ENCODE measurements at places on chromosomes 12 and 14. TPM values are rescaled to one million over a fixed set of nuclear protein-coding genes. Genes with fewer than 3 reads are reported as not detected.

- no peak overlapping the region for H3K27ac ChIP-seq
- H3K4me1 ChIP-seq = no peaks in the 10 kb centered on the region
Observed at GRCh38 chr14:22748631-22749068, 17.8 kb upstream of the OXA1L start.

DNA sequence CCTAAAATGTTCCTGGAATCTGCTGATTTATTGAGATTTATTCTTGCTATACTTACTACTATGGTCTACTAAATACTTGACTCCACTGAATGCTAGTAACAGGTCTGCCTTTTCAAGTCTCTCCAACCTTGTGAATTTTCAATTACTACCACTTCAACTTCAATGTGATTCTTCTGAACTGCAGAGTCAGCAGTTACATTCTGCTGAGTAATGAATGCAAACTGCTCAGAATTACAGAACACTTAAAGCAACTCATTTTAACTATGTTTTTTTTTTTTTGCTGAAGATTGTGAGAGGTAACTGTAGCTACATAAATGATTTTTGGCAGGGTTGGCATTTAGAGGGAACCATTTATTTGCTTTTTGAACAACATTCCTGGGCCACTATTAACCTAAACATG lies 41.8 kb downstream of the ARF6 start:
- H3K36me3 ChIP-seq = no peaks in the 10 kb centered on the region
- H3K4me1 ChIP-seq = no peaks in the 10 kb centered on the region
- DNase-seq = no peak
- no peaks in the 10 kb centered on the region for H3K27me3 ChIP-seq

Gene CD163L1
- total RNA-seq = 0.37 TPM

Gene FIGNL2
- 0.19 TPM for total RNA-seq

DNA sequence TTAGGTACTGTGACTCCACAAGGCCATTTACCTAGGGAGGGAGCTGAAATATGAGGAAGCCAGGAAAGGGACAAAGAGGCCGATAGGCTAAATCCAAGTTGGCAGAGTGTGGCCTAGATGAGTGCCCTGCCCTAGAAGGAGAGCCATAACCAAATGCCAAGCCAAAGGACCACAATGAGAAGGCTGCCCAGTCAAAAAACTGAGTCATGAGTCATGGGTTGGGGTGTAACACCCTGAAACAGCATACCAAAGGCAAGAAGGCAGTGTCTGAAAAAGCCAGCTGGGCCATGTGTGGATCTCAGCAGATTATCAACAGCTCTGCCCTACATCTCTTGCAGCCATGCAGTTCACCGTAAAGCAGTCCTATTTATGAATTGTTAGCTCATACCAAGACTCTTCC lies 171.7 kb downstream of the PHLDA1 start:
- H3K4me3 ChIP-seq = no peak overlapping the region
- no peak for DNase-seq
- no peaks in the 10 kb centered on the region for H3K27me3 ChIP-seq
- H3K27ac ChIP-seq = no peak overlapping the region

- H3K36me3 ChIP-seq = no peaks in the 10 kb centered on the region
- H3K27me3 ChIP-seq = no peaks in the 10 kb centered on the region
Observed at GRCh38 chr14:52700701-52701172, 5.4 kb upstream of the ERO1A start.

DNA sequence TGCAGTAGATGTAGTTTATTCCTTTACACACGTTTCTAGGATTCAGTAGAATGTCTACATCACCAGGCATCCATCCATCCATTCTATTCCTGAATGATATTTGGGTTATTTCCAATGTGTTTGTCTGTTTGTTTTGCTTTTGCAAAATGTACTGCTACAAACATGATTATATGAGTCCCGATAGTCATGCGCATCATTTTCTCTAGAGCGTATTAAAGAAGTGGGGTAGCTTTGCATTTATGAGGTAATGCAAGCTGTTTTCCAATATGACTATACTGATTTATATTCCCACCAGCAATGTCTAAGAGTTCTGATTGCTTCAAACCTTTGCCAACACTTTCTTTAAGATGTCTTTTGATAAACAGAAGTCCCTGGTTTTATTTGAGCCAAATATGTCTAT lies 253.2 kb downstream of the NOVA1 start:
- H3K36me3 ChIP-seq = no peaks in the 10 kb centered on the region
- DNase-seq = no peak
- no peak overlapping the region for H3K4me3 ChIP-seq
- H3K4me1 ChIP-seq = no peaks in the 10 kb centered on the region

GRCh38 chr12:73277971-73278370 lies 1005.8 kb downstream of the TRHDE start:
- no peaks in the 10 kb centered on the region for H3K4me1 ChIP-seq
- no peak overlapping the region for H3K27ac ChIP-seq
- H3K4me3 ChIP-seq = no peak overlapping the region

Gene RARG
- 14.8 TPM for total RNA-seq

DNA sequence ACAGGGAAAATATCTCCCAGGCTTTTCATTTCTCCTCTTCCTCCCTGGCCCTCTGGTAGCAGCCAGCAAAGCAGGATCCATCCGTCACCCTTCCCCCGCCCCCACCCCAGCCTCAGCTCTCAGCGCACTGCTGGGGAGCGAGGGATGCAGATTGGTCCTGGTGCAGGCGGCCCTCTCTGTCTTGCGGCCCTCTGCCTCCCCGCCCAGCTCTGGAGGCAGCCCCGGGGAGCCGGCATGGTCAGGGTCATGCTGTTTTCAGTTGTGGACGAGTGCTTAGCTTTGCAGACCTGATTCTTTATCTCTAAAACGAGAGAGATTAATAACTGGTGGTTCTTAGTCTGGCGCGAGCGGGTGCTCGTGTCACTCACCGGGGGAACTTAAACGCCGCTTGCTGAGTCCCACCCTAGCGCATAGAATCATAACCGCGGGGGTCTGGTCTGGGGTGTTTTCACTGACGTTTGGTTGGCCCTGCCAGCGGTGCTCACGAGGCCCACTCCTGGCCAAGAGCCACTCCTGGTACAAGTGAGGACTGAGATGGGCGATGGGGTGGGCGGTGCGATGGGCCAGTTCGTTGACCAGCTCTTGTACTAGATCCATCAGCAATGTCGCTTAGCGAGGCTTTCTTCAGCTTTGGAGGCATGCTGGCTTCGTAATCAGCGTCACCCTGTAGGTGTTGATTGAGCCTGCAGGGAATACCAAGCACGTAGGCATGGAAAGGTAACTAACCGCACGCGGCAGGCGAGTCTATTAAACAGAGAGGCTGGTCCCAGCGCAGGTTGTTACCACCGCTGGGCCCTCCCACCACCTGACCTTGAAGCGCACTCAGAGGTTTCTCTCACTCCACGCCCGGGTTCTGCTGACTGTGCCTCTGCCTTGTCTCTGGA lies 95.2 kb downstream of the TSPAN9 start:
- peaks cover 39% of the 10 kb centered on the region for H3K4me1 ChIP-seq
- no peak overlapping the region for H3K27ac ChIP-seq
- no peak overlapping the region for H3K4me3 ChIP-seq
- no peak for DNase-seq
- H3K27me3 ChIP-seq = no peaks in the 10 kb centered on the region
- H3K36me3 ChIP-seq = peaks cover 6% of the 10 kb centered on the region

DNA sequence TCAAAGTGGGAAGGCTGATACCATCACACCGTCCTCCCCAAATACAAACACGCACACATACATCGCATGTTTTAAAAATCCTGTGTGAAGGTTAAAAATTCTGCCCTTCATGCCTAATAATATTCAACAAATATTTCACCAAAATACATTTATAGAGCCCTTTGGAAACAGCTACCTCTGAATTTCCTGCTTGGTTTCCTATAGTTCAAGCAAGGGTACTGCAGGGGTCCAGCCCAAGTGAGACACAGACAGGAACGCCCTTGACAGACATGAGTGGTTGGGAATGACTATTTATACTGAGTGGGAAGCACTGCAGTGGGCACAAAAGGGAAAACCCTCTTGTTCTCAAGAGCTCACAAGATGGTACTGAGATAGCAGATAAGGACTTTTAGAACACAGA lies 51.0 kb downstream of the ST8SIA1 start:
- no peaks in the 10 kb centered on the region for H3K27me3 ChIP-seq
- H3K4me1 ChIP-seq = peaks cover 8% of the 10 kb centered on the region
- no peaks in the 10 kb centered on the region for H3K36me3 ChIP-seq

DNA sequence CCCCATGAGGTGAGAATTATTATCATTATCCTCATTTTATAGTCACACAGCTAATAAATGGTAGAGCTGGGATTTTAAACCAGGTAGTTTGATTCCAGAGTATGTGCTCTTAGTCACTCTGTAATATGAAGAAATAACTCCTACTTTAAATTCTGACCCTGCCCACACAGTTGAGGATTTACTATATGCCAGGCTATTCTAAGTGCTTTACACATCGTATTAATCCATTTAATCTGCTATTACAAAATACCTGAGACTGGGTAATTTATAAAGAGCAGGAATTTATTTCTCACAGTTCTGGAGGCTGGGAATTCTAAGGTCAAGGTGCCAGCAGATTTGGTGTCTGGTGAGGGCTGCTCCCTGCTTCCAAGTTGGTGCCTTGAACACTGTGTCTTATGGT lies 19.6 kb upstream of the WIF1 start:
- H3K27ac ChIP-seq = no peak overlapping the region
- no peaks in the 10 kb centered on the region for H3K27me3 ChIP-seq
- H3K36me3 ChIP-seq = no peaks in the 10 kb centered on the region
- no peak for DNase-seq
- H3K4me1 ChIP-seq = no peaks in the 10 kb centered on the region
- H3K4me3 ChIP-seq = no peak overlapping the region

DNA sequence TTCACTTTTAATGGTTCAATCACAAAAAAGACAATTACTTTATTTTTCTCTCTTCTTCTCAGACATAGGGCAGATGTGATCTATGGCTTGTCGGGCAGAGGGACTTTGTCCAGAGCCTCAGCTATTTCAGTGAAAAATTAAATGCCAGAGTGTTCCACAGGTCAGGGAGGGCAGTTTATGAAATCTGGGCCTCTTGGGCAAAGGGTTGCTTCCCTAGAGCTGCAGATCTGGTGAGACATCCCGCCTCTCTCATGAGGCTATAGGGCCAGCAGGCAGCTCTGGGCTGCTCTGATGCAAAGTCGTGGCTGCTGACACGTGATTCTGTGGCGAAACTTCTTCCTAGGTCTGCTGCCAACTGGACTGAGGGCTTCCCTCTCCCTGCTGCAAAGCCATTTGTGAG lies 6.0 kb downstream of the CLMN start:
- H3K27me3 ChIP-seq = no peaks in the 10 kb centered on the region
- no peak overlapping the region for H3K4me3 ChIP-seq
- peaks cover 32% of the 10 kb centered on the region for H3K4me1 ChIP-seq
- DNase-seq = peak; percentile 82
- peak overlapping the region; percentile 55 for H3K27ac ChIP-seq

GRCh38 chr12:103819312-103819711 lies 21.7 kb downstream of the NT5DC3 start:
- H3K4me1 ChIP-seq = no peaks in the 10 kb centered on the region
- no peaks in the 10 kb centered on the region for H3K27me3 ChIP-seq
- H3K27ac ChIP-seq = no peak overlapping the region
- no peaks in the 10 kb centered on the region for H3K36me3 ChIP-seq
